ENCODE measurements at places on chromosomes 6 and 20.

- no peak for DNase-seq
Measured at GRCh38 chr6:110561008-110561396, 84.6 kb upstream of the SLC22A16 start.

GRCh38 chr6:140403020-140403419 lies 1028.6 kb upstream of the CITED2 start:
- no peak for DNase-seq

- DNase-seq, result no peak
Measured at GRCh38 chr6:109456111-109456583, 575 bp upstream of the MICAL1 start.

DNA sequence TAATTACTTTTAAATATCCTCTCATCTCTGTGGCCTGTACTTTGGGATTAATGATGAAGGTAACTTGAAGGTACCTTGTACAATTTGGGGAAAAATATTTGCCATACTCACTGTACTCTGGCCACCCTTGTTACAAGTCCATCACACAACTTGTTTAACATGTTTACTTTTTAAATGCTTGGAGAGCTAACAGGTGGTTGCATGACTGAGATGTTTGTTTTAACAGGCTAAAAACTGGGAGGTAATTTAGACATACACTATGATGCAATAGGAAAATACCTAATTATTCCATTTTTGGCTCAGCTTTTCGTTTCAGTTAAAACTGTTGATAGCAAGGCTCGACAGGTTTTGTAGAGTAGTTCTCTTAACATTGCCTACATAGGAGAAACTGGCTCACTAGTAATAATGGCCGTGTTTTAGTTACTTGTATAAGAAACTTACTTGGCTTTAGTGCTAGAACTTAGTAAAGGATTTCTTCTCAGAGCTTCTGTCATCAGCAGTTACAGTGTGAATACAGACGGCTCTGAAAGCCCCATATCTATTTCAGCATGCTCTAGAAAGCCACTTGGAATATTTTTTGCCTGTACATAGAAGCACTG lies 489.8 kb upstream of the SOX4 start:
- DNase-seq, result no peak

DNA sequence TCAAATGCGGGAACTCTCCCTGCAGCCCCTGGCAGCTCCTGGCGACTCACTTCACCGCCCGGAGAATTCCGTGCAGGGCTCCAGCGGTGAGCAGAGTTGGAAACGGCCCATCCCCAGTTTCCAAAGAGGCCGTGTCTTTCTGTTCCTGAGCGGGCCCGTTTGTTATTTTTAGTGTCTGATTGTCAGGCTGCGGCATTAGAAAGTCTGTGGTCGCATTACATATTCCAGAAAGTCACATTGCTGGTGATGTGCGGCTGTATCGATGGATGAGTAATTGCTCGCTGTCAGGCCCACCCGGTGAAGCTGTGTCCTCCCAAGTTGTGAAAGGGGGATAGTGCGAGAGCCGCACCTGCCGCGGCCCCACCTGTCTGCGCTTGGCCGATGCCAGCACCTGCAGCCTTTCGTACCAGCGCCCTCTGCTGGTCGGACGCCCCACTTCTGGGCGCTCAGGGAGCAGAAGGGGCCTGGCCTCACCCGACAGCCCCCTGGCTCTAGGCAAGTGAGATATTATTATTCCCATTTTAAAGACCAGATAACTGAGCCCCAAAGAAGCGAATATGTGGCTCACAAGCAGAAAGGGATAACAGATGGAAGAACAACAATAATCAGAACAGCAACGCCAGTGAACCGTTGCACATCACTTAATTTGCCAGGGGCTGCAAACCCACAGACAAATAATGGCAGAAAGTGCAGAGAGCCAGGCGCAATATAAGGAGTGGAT lies 244.9 kb downstream of the TSHZ2 start:
- DNase-seq, result peak; percentile 74

DNA sequence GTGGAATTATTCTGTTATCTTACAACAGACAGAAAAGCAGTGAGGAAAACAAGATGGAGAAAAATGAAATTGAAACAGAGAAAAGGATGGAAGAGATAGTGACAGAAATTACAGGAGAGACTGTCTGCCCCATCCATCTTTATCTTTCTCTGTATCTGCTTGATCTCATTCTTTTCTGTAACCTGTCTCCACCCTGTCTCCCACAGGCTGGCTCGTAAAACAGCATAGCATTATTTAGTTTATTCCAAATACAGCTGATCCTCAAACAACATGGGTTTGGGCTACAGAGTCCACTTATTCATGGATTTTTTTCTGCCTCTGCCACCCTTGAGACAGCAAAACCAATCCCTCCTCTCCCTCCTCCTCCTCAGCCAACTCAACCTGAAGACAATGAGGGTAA lies 482.3 kb upstream of the JARID2 start:
- DNase-seq, result no peak
